Adrenal gland (tissue), 19 donors: ENCODE measurements at places on chromosomes 5 and 9.

GRCh38 chr9:121368138-121368522 lies 1.9 kb downstream of the STOM start:
- DNase-seq: no peak

GRCh38 chr9:4106760-4107143 lies 193.1 kb downstream of the GLIS3 start:
- peak; percentile 18 for DNase-seq

GRCh38 chr9:100459963-100460362 lies 13.0 kb upstream of the TMEFF1 start:
- DNase-seq: no peak

DNA sequence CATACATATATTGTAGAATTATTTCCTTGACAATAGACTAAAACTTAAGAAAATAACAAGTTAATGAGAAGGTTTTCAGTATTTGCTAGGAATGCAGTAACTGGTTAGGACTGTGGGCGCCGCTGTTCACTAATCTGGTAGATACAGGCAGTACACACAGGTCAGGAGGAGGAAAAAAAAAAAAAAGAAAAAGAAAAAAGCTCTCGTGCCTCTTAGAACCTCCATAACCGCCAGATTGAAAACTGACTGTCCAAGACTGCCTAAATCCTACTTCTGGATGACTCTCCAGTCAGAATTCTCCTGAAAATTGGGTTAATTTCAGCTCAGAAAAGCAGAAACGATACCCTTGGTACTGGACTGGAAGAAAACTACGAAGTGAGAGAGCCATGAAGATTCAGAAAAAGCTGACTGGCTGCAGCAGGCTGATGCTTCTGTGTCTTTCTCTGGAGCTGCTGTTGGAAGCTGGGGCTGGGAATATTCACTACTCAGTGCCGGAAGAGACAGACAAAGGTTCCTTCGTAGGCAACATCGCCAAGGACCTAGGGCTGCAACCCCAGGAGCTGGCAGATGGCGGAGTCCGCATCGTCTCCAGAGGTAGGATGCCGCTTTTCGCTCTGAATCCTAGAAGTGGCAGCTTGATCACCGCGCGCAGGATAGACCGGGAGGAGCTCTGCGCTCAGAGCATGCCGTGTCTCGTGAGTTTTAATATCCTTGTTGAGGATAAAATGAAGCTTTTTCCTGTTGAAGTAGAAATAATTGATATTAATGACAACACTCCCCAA lies at the start of gene PCDHGA1:
Gene PCDHGA1 (plus strand): TSS at position 216 of the 782 bp plus-strand sequence.
- no peak for DNase-seq

DNA sequence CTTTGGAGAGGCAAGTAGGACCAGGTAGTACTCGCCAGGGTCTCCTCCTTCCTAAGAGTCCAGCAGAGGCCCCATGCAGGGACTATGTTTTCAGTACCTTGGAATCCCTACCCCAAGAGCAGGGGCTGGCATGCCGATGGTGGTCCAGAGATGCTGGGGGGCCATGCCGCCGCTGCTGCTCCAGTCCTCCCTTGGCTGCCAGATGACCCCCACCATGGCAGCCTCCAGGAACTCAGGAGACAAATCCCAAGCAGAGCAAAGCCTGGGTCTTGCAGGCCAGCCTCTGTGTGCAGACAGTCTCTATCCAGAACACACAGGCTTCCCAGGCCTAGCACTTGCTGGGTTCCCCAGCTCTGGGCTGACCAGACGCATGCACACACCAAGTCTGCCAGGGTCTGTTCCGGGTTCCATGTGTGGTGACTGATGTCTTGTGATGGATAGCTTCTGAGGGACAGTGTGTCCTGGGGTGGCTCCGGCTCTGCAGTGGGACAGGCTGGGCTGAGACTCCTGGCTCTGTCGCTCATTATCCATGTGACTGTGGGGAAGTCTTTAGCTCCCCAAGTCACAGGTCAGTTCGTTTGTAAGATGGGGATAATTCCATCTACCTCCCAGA lies 127.3 kb downstream of the CRB2 start:
- DNase-seq: no peak

DNA sequence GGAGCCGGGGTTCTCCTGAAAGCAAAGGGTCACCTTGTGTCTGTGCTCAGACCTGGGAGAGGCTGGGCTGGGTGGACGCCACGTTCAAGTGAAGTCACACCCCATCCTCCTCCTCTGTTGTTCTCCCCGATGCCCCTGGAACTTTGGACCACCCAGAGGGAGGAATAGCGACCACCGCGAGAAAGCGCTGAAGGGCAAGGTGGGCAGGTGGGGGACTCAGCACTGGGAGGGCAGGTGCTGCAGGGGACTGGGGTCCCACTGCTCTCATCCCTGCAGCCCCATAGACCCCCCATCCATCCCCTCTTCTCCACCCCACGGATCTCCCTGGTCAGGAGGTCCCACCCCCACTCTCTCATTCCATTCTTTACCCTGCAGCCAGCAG lies 48.8 kb upstream of the COL5A1 start:
- peak; percentile 7 for DNase-seq

DNA sequence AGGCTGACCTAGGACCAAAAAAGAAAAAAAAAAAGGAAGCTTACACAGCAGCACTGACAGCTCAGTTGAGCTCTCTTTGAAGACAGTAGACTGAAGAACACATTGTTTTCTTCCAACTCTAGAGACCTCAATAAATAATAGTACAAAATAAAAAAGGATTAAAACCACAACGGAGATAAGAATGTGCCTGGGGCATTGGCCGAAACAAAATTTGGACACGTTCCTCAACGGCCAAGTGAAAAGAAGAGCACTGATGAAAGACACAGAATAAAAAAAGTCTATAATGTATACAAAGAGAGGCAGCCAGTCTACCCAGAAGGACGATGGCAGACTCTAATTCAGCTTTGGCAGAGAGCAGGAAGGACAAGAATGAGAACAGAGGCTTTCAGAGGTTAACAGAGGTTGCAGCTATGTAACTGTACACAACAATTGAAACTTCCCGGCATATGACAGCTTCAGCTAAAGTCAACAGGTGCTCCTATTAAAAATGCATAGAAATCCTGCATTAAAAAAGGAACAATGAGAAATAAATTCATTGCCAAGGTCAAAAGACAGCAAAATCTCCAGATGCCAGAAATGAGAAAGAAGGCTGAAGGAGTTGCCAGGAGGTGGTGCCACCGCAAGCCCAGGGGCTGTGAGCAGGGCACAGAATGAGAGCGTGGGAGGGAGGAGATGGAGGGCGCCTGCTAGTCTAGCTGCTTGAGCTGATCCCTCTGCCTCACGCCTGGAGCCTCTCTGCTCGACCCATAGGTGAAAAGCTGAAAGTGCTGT lies 113.9 kb downstream of the DCP2 start:
- no peak for DNase-seq

GRCh38 chr5:153959134-153959957 lies 79.4 kb downstream of the FAM114A2 start:
- DNase-seq: no peak

DNA sequence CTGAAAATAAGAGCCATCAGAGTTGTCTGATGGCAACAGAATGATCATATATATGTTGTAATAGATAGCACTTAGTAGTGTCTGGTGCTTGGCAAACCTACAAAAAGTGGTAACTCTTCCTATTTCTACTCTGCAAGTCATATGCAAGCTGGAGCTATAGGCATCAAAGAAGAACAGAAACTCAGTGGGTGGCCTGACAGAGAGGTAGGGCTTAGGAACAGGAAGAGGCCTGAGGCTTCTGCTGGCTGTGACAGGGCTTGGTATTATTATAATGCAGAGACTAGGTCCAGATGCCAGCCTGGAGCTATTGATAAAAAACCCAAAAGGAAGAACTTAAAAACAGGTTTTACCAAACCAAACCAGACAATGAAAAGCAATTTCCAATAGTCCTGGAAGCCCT lies 4.4 kb upstream of the DIAPH1 start:
- DNase-seq: no peak

GRCh38 chr5:147949711-147950573 lies 43.6 kb upstream of the C5orf46 start:
- DNase-seq: no peak

DNA sequence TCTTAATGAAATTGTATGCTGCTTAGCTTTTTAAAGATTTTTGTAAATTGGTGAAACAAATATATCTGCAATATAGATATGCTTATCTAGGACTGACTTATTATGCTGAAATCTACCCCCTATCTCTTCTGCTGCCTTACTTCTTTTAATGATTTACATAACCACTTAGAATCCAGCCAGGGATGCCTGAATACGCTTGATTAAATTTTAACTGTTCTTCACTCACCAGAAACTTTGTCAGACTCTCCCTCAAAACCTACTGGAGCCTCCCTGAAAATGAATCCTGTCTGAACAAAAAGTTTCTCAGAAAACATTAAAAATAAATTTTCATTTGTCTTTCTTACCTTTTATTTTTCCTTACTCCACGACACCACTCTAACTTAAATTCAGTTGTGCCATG lies 111.7 kb downstream of the ST8SIA4 start:
- no peak for DNase-seq

GRCh38 chr5:115963566-115963965 lies 1.3 kb downstream of the LVRN start:
- no peak for DNase-seq

GRCh38 chr5:72456391-72457074 lies 50.7 kb downstream of the ZNF366 start:
- DNase-seq: no peak

GRCh38 chr9:134502809-134503211 lies 138.8 kb upstream of the COL5A1 start:
- DNase-seq: peak; percentile 89

DNA sequence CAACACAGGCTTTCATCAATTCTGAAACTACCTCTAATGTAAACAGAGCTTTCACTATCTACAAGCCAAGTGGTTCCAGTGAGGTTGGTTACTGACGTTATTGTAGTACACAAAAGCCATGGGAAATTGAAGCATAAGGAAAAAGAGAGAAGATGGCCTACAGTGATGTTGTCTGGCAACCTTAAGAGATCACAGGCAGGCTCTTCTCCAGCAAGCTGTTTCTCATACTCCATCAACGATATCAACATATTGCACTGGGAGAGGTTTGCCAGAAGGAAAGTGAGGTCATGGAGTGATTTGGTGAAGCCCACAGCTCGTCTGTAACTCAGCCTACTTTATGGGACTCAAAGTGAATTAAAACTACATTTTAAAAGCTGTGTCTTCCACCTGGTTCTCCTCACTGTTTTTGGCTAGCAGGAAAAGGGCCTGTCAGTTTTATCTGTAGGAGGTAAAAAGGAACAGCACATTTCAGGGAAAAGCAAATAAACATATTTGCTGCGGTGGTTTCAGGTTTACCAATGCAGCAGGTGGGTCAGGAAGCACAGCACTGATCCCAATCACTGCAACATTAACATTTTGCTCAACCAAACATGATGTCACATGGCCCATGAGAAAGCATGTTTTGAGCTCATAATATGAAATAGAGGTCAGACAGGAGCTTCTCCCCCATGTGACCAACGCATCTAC lies 72.9 kb downstream of the ARSB start:
- DNase-seq: no peak

- DNase-seq: no peak
These were observed 33.2 kb downstream of the HMCN2 start for GRCh38 chr9:130298662-130299279.

DNA sequence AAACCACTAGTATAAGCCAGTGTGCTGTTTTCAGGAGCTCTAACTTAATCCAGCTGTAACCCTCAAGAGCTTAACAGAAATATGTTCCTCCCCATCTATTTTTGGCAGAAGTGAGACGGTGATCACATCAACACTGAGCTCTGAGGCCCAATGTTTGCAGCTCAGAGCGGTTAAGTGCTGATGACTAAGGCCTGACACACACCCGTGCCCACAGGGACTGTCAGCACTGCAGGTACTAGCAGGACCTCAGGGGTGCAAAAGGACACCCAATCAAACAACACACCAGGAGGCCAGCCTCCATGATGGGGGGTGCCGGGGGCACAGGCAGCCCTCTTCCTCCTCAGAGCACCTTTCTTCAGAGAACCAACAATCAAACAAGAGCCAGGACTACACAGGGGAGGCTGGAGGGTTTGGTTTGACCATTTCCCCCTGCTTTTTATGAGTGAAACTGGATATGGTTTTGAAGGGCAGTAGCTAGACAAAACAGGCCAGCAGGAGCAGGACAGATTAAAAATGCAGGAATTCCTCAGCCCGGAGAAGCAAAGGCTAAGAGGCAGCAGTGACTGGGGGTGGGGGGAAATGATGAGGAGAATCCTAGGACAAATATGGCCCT lies 61.3 kb downstream of the RAPGEF1 start:
- peak; percentile 80 for DNase-seq

GRCh38 chr9:135480071-135480939 lies 723 bp downstream of the PPP1R26 start:
- peak; percentile 42 for DNase-seq

DNA sequence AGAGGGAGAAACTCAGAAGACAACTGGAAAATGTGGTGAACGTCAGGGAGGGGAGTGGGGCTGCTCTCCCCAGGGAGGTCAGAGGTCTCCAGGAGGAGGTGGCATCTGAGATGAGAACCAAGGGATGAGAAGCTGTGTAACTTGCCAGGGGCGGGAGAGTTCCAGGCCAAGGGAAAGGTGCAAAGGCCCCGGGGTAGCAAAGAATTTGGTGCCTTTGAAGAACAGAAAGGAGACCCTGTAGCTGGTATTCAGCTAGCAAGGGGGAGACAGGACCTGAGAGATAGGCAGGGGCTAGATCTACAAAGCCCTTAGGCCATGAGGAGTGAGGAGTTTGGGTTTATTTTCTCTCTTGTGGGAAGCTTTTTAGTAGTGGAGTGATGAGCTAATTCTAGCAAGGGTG lies 3.3 kb downstream of the DNM1 start:
- DNase-seq: no peak

GRCh38 chr9:78695519-78695918 lies 398.6 kb downstream of the PSAT1 start:
- DNase-seq: no peak

GRCh38 chr5:97840643-97841042 lies 657.6 kb upstream of the RIOK2 start:
- no peak for DNase-seq

DNA sequence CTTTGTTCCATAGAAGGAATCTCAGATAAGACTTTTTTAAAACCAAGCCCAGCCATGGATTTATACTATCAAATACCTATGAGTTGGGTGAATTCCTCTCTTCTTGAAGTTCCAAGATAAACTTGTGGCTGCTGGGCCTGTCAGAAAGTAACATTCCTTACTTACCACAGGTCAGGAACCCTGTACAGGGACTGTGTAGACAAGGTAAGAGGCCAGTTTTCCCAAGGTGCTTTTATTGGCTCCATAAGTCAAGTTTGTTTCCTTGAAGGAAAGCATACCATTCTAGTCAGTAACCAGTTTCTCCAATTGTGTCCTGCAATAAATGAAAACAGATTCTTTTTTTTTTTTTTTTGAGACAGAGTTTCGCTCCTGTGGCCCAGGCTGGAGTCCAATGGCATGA lies 8.8 kb upstream of the CLTB start:
- no peak for DNase-seq

- no peak for DNase-seq
These were observed 11.1 kb downstream of the NR5A1 start for GRCh38 chr9:124496075-124496449.

GRCh38 chr5:135887881-135888614 lies 7.6 kb downstream of the IL9 start:
- no peak for DNase-seq

DNA sequence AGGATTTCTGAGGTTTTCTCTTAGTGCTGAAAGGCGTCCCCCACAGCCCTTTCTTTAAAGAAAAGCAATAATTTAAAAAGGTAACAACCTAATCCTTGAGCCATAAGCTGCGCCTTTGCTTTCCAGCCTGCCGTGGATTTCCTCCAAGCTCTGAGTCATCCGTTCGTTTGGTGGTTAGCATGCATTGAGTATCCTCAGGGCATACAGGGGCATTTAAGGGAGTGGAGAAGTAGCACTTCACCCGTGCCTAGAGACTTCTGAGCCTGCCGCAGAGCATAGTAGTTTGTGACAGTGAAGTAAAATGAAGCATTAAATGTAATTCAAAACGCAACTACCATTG lies 892 bp upstream of the TNC start:
- peak; percentile 24 for DNase-seq

GRCh38 chr5:145971701-145972100 lies 35.3 kb downstream of the SH3RF2 start:
- no peak for DNase-seq
